CD4-positive, alpha-beta T cell treated with Interleukin-6 at 100 ng/mL for 8 hours (primary cell): ENCODE measurements at places on chromosomes 2 and 18.

DNA sequence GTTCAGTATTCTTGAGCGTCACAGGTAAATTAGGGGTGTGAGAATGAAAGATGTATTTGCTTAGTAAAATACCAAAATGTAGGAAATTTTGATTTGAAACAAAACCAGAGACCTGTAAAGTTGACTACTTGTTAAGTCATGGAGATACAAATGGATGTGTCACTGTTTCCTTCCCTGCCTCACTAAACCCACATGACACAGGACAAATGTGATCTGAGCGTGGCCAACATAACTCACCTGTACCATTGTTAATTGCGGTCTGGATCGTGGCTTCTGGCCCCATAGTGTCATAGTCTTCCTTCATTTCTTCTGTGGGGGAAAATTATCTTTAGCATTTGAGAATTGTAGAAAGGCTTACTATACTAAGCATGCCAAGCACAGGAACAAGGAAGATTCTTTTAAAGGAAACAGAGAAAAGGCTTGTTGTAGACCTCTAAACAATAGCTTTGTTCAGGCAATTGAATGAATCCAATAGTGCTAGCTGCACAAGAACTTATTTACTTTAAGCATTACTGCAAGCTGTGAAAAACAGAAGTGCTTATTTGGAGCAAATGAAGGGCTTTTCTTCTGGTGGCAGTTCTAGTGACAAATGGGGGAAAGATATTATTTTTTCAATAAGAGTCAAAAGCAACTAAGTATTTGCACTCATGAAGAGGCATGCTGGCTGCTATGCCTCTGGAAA is 95.2 kb downstream of the ZEB2 start:
- DNase-seq: no peak

DNA sequence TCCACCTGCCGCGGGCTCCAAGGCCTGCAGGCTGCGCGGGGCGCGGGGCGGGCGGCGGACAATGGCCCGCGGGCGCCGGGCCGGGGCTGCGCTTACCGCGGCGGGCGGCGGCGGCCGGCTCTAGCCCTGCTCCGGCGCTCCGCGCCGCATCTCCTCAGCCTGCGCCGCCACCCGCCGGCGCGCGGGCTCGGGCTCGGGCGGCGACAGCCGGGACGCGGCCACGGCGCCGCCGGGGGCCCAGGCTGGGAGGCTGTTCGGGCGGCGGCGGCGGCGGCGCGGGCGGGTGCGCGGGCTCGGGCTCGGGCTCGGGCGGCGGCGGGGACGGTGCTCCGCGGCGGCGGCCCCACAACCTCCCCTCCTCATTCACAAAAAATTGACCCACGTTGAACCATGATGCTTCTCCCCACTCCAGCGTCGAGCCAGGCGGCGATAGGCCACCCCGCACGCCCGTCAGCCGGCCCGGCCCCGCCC is at the start of gene HDAC4:
TSS of gene HDAC4 (minus strand) at position 425 of the 471 bp plus-strand sequence. CDS start 48,321 bp downstream, outside the sequence.
- DNase-seq: no peak

- DNase-seq: no peak
Observed at GRCh38 chr2:64551851-64552250, 27.7 kb downstream of the AFTPH start.

DNA sequence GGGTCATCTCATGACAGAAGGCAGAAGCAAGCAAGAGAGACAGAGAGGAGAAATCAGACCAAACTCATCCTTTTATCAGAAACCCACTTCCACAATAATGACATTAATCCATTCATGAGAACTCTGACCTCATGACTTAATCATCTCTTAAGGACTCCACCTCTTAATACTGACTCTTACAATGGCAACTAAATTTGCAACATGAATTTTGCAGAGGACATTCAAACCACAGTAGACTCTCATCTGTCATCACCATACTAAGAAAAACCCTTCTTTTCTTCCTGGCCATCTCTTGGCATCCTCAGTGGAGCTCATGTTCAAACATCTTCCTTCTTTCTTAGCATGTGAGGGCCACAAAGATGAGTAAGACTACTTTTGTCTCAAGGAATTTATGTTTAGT is 476.2 kb upstream of the RAB12 start:
- DNase-seq: no peak

DNA sequence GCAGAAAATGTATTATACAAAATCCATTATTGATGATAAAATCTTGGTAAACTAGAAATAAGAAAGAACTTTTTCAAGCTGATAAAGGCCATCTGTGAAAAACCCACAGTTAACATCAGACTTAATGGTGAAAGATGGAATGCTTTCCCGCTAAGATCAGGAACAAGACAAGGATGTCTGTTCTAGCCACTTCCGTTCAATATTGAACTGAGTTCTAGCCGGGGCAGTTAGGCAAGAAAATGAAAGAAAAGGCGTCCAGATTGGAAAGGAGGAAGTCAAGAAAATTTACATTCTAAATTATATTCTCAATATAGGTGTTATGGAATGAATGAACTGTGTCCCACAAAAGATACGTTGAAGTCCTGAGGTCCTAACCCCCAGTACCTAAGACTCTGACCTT is 39.1 kb upstream of the DTNB start:
- no peak for DNase-seq

GRCh38 chr2:28901841-28902240 is 7.4 kb downstream of the WDR43 start:
- no peak for DNase-seq

- DNase-seq: no peak
Observed at GRCh38 chr18:8217051-8217564, 392.1 kb upstream of the RAB12 start.

- DNase-seq: no peak
Observed at GRCh38 chr2:135557530-135557929, 26.2 kb downstream of the R3HDM1 start.

DNA sequence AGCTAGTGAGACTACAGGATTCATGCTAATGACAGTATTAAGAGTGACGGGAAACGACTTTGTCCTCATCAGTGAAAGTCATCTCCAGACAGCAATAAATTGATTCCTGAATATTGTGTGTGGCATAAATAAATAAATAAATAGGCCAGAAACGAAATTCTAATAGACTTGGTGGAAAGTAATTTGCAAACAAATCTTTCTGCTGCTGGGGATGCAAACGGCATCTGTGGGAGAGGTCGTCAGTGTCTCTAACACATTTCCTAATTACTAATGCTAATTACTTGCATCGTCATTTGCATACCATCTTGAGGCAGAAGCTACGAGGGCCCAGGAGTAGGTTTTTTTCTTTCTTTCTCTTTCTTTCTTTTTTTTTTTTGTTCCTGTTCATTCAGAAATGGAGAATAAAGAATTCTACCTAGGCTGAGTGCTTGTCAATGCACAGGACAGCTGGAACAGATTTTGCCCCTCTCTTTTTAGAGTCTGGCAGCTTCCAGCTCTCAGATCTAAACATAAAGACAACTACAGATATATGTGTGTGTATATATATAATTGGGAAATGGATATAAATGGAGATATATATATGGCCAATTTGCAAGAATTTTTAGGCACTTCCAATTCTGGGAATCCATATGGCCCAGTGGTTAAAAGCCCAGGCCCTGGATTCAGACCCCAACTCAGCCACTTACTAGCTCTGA is 75.1 kb downstream of the SPP2 start:
- no peak for DNase-seq

- DNase-seq: no peak
Observed at GRCh38 chr2:127631541-127631996, 14.4 kb upstream of the GPR17 start.

DNA sequence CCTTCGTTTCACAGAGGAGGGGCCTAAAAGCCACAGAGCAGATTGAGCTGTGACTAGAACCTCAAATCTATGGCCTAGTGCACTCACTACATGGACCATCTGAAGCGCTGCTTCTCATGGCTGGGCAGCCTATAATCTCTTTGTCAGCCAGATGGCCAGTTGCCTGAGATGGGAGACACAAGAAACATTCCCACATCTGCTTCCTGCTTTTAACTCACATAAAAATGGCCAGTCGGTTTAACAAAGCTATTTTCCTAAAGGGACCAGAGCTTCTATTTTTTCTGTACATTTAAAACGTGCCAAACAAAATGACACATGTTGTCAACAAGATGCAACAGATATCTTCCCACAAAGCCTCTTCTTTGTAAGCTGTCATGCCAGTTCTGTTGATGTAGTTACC is 173.8 kb downstream of the GFPT1 start:
- DNase-seq: no peak

DNA sequence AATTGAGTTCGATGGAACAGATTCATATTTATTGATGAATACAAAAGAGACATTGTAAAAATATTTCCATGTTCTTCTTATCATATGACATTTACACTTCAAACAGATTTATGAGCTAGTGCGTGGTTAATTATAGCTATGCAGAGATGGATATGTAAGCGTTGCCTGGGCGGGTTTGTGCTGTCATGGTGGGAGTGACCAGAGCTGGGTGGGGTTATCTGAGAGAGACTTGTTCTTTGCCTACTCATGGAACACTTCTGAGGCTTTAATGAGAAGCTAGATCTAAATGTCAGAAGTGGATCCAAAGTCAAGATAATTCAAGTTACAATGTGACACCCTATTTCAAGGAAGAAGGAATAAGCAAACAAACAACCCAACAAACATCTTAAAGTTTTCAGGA is 162.3 kb upstream of the ZEB2 start:
- no peak for DNase-seq

GRCh38 chr2:9740382-9741073 is 102.7 kb upstream of the TAF1B start:
- no peak for DNase-seq

GRCh38 chr2:12495247-12495868 is 221.4 kb upstream of the TRIB2 start:
- no peak for DNase-seq

GRCh38 chr2:24482251-24482971 is 8.6 kb upstream of the NCOA1 start:
- DNase-seq: no peak

DNA sequence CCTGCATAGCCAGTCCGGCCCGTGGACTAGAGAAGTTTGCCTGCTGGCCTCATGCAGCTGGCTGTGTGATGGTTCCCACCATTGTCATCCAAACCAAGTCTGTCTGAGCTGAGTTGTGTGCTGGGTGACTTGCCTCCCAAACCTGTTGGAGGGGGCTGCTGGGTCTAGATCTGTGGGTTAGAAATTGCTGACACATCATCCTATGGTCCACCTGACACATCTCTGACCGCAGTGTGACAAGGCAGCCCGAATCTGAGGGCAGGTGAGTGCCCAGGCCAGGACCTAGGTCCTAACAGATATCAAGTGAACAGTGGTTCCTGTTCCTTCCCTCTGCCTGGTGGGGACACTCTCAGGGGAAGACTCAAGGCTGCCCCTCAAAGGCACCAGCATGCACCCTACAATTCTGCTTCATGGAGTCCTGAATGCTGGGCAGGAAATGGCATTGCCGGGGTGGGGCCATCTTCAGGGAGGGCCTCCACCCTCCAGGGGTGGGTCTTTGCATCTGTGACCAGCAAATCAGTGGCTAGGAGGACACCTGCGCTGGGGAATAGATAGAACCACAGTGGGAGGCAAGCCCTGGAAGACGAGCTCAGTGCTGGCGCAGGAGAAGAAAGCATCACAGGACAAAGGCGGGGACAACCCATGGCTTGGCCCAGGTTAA is 117.9 kb upstream of the ID2 start:
- DNase-seq: no peak

DNA sequence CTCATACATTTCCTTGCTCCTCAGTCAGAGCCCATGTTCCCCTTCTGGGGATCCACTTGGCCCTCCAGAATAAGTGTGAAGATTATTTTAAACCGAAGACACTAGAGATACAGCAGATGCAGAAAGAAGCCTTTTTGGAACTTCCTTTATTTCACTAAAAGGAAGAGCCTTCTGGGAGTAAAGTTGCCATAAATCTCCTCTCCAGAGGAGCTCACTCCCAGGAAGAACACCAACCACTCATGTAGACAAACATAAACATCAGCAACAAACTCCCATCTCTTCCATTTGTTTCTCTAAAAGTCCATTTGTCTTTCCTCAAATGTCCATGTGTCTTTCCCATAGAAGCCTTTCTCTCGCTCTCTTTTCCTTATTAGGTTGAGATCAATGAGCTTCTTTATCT is 62.4 kb upstream of the MSH6 start:
- no peak for DNase-seq

DNA sequence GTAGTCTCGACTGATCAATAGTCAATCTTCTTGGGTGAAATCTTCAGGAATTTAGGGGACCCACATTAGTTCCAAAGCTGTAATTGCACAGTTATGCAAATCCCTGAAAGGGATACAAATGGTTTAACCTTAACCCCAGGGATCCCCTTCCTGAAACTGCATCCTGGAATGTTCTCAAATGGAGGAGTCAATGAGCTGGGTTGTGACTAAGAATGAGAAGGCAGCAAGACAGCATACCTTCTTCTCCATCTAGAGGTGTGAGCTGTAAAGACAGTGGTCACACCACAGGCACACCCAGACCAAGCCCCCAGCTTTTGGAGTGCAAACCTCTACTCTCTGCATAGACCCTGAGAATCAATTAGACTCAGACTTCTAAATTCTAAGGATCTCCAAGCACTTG is 164.7 kb upstream of the MEIS1 start:
- DNase-seq: no peak

GRCh38 chr2:229344151-229344551 is 73.1 kb upstream of the PID1 start:
- no peak for DNase-seq

- DNase-seq: no peak
Observed at GRCh38 chr18:75782204-75782603, 354.7 kb upstream of the SMIM21 start.

DNA sequence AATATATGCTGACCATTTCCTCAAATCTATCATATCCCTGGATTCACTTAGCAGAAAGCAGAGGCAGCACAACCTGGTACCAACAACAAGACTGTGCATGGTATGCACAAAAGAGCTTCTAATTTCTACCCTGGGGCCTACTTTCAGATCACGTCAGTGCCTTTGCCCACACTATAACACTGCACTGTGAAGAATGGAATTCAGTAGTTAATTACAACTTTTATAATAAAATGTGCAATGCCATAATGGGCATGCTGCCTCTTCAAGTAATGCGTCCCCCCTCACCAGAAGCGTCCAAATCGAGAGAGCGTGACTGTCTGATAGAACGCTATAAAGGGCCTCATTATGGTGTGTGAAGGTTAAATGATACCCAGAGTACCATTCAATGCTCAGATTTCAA is 328.1 kb upstream of the PKDCC start:
- DNase-seq: no peak

DNA sequence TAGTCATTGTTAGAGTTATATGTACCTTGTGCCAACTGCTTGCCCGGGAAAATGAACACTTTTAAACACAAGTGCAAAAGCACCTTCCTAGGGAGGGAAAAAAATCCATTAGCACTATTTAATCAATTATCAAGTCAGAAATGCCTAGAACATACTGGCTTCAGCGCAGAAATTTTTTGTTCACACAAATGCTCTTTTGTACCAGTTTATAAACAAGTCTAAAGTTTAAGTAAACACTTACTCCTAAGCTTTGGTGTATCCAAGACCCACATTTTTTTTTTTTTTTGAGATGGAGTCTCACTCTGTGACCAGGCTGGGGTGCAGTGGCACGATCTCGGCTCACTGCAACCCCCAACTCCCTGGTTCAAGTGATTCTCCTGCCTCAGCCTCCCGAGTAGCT is 30.6 kb downstream of the GFPT1 start:
- no peak for DNase-seq

DNA sequence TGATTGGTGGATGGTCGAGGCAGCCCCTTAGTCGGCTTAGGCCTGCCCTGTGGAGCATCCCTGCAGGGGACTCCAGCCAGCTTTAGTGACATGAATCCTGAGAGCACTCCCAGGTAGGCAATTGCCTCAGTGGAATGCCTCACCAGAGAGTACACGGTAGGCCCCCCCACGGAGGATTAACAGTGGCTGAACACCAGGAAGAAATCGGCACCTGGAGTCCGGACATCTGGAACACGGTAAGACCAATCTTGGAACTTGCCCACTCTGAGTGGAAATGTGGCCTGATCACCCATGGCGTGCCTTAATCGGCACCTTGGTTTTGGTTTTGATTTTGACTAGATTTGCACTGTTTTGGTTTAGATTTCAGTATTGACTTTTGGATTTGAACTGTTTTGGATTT is 326.2 kb upstream of the NCKAP5 start:
- DNase-seq: no peak
